ENCODE measurements at places on chromosomes 5 and 9.

DNA sequence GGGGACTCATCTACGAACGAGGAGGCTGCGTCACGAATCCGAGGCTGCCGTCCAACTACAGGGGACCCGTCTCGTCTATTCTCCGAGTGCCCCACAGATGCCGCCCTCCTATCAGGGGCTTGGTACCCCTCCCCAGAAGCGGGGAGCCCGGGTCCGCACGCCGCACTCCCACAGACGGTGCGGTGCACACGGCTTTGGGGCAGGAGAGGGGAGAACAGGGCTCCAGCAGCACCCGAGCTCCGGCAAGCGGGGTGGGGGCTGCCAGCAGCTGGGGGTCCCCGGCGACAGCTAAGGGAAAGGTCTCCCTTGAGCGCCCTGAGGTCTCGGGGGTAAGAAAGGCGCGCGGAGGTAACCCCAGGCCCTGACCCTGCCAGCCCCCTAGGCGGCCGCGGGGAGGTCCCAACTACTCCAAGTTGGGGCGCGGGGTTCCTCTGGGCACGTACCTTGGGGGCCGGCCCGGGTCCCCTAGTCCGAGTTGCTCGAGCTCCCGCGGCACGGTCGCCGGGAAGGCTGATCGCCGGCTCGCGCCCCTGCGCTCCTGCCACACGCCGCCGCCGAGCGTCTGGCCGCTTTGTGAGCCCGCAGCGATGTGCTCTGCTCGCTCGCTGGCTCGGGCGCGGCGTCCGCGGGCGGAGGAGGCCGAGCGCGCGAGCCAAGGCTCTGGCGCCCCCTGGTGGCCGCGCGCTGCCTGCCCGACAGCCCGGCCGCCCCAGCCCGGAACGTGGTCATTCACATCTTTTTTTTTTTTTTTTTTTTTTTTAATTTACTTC, at the start of gene SPOCK1:
SPOCK1 (minus strand) TSS at position 591 of the 770 bp plus-strand sequence.
- DNase-seq: peak; percentile 14

GRCh38 chr9:69584759-69585158, 87.4 kb downstream of the APBA1 start:
- no peak for DNase-seq

DNA sequence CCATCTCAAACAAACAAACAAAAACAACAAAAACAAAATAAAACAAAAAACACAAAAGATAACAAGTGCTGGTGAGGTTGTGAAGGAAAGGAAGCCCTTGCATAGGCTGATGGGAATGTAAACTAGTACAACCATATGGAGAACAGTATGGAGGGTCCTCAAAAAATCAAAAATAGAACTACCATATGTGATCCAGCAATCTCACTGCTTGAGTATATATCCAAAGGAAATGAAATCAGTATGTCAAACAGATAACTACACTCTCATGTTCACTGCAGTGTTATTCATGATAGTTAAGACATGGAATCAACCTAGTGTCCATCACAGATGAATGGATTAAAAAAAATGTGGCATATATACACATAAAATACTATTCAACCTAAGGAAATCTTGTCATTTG, 395.7 kb upstream of the SLC24A2 start:
- no peak for DNase-seq

DNA sequence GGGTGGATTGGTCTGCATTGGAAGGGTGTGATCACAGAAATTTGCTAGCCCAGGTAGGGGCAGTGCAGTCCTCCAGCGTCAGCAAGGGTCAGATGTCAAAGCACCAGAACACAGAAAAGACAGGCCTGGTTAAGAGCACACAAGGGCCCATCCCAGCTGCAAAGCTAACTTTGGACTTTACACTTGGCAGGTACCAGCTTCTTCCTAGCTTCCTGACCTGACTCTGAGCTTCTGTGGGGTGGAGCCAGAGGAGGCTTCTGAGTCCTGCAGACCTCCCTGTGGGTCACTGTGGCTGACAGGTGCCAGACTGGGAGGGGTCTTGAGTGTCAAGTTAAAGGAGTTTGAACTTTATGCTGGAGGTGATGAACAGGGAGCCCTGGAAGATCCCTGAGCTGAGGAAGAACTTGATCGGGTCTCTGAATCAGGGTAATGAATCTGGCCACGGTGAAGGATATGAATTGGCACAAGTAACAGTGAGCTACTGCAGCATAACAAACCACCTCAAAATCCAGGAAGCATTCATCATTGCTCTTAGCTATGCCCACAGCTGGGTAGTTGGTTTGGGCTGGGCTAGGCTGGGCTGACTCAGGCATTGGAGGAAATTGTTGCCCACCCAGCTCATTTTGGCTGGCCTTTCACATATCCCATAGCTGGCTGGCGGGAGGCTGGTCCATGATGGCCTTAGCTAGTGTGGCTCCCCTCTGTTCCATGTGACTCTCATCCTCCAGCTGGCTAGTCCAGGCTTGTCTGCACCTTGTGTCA, 63.4 kb downstream of the BARX1 start:
- no peak for DNase-seq

DNA sequence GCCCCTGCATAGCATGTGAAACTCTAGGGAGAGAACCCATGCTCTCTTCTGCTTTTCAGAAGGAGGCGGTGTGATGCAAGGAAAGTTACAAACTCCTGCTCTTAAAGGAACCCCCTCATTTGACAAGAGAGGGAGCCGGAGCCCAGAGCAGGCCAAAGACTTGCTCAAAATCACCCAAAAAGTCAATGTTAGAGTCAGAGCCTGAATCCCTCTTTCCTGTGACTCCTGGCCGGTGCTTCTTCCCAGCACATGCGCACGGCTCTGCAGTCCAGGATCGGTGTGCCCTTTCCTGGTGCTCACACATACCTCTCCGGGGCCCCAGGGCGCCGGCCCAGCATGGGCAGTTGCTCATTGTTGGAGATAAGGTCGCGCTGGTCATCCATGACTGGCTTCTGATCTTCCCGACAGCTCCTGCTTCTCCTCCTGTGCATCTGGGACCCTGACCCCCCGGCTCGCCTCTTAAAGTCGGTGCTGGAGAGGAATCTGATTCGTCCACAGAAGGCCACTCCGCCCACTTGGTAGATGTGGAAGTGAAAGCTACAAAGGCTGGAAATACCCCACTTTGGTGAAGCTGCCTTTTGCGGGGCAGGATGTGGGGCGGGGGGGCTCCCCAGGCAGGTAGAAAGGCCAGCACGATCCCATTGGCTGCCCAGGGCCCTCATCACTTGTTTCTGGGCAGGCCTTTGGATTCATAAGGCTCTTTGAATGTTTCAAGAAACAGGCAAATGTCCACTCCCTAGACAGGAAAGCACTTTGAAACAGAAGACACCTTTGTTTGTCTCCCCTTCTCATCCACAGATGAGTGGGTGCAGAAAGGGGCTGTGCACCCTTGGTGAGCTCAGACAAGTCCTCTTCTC, at the start of gene CD74:
CD74 (minus strand) TSS at position 592 of the 857 bp plus-strand sequence; CDS start at position 431, 161 bp downstream.
- peak; percentile 80 for DNase-seq

DNA sequence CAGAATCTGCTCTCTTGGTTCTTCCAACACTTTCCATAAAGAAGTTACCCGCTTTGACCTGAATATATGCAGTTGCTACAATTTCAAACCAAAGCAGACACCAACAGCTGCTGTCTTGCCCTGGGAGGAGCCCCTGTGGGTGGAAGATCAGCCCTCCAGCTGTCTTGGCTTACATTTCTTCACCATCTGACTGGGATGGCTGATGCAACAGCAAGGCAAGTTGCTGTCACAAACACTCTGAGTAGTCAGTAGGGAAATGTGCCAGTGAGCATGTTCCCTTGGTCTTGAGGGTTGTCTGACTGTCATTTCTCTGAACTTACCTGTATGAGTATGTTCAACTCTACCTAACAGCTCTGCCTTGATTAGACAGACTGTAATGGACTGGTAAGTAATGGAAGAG, 152.9 kb downstream of the SGCD start:
- DNase-seq: no peak

DNA sequence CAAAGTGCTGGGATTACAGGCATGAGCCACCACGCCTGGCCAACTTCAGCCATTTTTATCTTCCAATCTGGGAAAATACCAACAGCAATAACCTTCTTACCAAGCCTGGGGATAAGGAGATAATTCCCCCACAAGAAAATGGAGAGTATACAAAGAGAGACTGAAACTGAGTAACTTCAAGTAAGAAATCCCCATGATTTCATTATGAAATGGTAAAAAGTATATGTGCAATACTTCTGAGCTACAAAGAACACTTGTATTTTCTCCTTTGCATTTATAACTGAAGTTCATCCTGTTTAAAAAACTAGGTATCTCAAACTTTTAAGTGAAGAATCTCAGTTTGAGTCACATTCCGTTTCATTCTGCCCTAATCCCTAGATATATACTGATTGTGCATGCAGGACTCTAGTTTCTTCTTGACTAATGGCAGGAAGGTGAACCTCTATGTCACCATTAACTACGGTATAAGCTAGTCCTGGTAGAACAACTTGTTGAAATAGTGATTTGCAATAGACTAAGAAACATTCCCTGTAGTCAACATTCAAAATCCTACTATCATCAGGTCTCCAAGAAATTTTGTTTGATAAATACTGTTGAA, 2071.4 kb downstream of the MAT2B start:
- no peak for DNase-seq

DNA sequence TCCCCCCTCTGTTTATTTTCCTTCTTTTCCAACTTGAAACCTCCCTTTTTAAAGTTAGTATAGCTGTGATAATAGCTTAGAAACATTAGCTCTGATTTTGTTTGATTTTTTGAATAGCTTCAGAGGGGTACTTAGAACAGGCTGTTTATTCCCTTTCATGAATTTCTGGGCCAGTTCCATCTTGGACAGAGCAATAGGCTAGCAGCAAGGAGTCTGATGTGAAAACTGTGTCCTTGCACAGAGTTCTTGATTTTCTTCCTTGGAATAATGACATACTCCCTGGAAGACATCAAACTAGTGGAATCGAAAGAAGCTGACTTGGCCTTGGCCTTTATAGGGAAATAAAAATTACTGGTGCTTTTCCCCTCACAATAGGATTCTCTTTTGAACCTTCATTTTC, 32.9 kb downstream of the NTRK2 start:
- DNase-seq: no peak

DNA sequence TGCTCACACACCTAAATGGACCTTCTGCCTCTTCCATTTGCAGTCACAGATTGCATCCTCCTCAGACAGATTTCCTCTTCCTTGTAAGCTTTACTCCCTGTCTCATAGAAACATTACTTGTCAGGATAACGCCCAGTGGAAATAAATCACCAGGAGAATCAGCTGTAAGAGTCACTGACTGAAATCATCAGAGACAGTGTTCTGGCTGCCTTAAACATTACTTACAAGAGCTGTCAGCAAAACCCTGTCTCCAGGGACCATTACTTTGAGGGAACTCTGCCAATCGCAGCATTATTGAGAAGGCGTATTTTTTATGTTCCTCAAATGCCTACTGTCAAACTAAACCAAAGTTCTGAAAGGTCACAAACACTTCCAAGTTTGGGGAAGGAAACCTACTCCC, 5.9 kb downstream of the DPYSL3 start:
- DNase-seq: no peak

Measured in stimulated activated CD4-positive, alpha-beta T cell treated with anti-CD3 and anti-CD28 coated beads, Interleukin-1b, Interleukin-23, amount 100 ng/mL, for 1 hour (primary cell).